ENCODE measurements at places on chromosomes 3 and 15.

DNA sequence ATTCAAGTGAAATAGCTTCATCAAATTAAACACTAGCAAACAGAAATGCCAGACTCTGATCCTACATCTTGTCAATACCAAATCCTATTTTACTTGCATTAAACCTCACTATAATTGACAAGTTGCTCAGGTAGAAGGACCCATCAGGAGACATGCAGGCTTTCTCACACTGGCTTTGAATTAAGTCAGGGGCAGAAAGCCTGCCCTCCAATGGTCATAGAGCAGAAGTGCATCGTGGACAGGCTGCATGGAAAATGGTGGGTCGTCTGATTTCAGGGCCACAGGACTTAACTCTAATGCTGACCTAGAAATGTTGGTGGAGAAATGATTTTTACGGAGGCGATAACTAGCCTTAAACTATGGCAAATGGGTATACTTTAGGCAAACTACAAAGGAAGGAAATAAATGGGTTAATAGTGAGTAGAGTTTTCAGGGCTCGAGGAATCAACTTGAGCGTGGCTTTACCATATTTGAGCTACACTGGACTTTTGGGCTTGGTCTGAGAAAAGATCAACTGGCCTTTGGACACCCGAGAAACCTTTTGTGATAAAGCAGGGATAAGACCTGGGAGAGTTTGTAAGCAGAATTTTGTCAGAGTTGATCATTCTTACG is 283.9 kb downstream of the GRM7 start:
- no peak for DNase-seq

- no peak for DNase-seq
Observed at GRCh38 chr3:114880078-114880477, 267.0 kb downstream of the ZBTB20 start.

DNA sequence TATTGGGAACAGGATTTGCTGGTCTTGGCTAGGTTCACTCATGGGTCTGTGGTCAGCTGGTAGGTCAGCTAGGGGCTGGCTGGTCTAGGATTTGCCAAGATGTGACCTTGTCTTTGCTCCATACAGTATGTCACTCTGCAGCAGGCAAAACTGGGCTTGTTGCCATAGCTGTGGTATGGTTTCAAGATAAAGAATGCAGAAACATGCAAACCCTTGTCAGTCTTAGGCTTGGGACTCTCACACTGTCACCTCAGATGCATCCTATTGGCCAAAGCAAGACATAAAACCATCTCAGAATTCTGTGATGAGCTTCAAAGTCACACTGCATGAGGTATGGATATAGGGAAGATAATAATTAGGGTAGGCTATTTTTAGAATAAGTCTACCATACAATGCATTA is 66.6 kb upstream of the TBC1D5 start:
- DNase-seq = no peak

GRCh38 chr15:70974004-70974832 is 81.6 kb downstream of the LRRC49 start:
- DNase-seq = no peak

GRCh38 chr3:127256733-127257271 is 31.0 kb downstream of the PRR20G start:
- DNase-seq = no peak

DNA sequence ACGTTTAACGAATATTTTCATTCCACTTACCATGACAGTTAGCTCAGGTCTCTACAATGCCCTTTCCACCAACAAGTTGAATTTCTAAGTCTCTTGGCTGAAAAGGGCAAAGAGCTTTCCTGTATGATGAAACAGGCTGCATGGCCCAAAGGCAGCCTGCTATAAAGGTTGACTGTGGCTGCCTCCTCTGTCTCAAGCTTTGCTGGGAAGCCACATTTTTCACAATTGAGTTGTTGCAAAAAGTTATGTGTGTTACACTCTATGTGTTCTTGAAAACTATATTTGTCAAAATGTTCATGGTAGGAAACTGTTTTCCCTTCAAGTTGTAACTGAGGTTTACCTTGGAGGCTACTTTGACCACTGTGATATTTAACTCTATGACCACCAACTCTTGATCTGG is 49.5 kb downstream of the DZIP1L start:
- DNase-seq = no peak

DNA sequence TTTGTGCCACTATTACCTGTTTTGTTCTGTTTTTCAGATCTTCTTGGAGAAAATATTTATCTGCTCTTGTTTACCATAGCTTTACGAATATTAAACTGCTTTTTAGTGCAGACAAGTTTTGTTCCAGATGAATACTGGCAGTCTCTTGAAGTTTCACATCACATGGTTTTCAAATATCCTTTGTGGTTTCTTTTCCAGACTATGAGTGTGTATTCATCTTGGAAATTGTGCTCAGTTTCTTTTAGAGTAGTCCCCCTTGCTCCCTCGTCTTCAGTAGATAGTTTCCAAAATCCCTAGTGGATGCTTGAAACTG is 1.2 kb downstream of the PIGB start:
- DNase-seq = no peak

DNA sequence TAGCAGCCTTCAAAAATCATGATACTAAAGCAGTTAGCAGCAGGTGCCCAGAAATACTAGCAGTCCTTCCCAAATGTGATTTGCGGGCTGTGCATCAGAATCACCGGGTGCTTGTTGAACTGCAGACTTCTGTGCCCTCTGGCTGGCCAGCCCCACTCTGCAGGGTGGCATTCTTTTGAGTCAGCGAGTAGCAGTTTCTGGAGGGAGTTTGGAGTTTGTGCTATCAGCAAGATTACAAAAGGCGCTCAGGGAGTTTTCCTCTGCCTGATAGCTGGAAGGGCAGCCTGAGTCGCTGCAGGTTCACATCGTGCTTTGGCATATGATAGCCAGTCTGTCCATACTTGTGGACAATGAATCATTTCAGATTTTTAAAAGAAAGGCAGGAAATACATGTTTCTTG is 57.6 kb downstream of the CLDN11 start:
- DNase-seq = no peak

DNA sequence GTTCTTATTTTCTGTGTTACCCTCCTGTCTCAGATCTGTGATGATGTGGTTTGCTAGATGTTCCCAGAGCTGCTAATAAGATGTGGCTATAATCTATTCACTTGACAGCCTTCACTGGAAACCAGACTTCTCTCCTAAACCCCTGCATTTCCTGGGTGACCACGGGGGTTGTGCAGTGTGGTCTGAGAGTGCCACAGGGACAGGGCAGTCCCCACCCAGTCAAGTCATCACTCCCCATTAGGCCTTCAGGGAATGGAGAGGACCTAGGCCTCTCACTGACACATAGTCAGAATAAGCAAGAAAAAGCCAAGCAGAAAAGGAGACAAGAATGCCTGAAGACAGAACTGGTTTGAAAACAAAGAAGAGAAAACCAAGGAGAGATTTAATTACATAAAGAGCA is 58.3 kb downstream of the GJD2 start:
- no peak for DNase-seq

- no peak for DNase-seq
Observed at GRCh38 chr15:44265757-44266156, 22.8 kb upstream of the GOLM2 start.

- no peak for DNase-seq
Observed at GRCh38 chr3:11386465-11387113, 114.4 kb downstream of the ATG7 start.

GRCh38 chr3:116322750-116323375 is 122.4 kb downstream of the LSAMP start:
- no peak for DNase-seq

- no peak for DNase-seq
Observed at GRCh38 chr15:29449136-29449535, 179.5 kb upstream of the NSMCE3 start.

GRCh38 chr3:17027318-17027717 is 142.6 kb downstream of the PLCL2 start:
- DNase-seq = no peak

- DNase-seq = no peak
Observed at GRCh38 chr3:123349566-123350435, 99.1 kb downstream of the ADCY5 start.

GRCh38 chr15:34815836-34816235 is 20.5 kb upstream of the ACTC1 start:
- DNase-seq = no peak

GRCh38 chr3:420584-420983 is 224.0 kb downstream of the CHL1 start:
- no peak for DNase-seq

- DNase-seq = no peak
Observed at GRCh38 chr3:76310089-76310488, 524.7 kb upstream of the ZNF717 start.

GRCh38 chr3:61221759-61222362 is 29.4 kb downstream of the FHIT start:
- DNase-seq = no peak

GRCh38 chr15:91803260-91803659 is 50.2 kb upstream of the SLCO3A1 start:
- DNase-seq = no peak

DNA sequence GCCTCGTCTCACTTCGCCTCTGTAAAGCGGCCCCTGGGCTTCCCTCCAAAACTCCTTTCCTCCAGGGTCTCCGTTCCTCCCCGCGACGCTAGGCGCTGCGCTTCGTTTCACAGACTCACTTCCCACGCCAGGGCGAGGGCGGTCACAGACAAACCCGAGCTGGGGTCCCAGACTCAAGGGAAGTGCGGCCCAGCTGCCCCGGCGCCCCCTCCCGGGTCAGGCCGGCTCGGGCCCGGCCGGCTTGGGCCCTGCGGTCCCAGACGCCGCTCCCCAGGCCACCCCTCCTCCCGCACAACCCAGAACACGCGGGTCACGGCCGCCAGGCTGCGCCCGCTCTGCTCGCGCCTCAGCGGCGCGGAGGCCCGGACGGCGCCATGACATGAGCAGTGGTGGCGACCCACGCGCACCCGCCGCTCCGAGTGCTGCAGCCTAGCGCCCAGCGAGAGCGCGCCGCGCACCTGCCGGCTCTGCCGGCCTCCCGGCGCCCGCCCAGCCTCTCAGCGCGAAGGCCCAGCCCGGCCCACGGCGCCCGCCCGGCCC is 547 bp downstream of the NUP210 start:
- peak; percentile 51 for DNase-seq

DNA sequence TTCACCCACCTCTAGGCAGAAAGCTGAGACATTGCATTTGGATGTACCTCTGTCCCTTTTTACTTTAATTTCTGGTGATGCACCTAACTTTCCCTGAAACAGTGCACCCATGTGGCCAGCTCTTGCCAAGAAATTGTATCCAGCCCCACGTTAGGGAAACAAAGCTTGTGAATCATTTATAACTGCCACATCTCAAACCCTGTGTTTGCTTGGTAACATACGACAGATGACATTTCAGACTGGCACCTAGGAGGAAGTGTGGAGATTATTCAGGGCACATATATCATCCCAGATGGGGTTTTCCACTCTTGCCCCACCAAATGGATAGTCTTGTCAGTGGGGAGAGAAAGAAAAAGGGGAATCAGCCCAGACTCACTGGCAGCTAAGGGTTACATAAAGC is 2.1 kb downstream of the CYB561D2 start:
- no peak for DNase-seq

GRCh38 chr15:25886498-25887140 is 23.5 kb upstream of the ATP10A start:
- DNase-seq = no peak

GRCh38 chr15:60889006-60889405 is 340.1 kb downstream of the RORA start:
- DNase-seq = no peak

DNA sequence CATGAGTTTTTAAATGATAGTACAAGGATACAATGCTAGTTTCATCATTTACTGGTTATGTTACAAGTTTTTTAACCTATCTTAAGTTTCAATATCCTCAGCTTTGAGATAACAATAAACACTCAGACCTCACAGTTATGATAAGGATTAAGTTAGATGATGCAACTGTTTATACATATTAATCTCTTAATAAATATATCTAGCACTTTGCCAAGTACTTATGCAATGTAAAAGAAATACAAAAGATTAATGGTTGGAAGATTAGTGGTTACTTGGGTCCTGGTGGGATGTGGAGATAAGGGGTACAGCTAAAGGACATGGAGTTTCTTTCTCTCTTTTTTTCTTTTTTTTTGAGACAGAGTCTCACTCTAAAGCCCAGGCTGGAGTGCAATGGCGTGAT is 12.0 kb downstream of the SPPL2A start:
- no peak for DNase-seq

GRCh38 chr3:132504375-132504933 is 87.2 kb downstream of the DNAJC13 start:
- DNase-seq = no peak

GRCh38 chr15:47415539-47415971 is 301.8 kb upstream of the SEMA6D start:
- no peak for DNase-seq

- no peak for DNase-seq
Observed at GRCh38 chr15:85579957-85580694, 199.7 kb downstream of the AKAP13 start.

DNA sequence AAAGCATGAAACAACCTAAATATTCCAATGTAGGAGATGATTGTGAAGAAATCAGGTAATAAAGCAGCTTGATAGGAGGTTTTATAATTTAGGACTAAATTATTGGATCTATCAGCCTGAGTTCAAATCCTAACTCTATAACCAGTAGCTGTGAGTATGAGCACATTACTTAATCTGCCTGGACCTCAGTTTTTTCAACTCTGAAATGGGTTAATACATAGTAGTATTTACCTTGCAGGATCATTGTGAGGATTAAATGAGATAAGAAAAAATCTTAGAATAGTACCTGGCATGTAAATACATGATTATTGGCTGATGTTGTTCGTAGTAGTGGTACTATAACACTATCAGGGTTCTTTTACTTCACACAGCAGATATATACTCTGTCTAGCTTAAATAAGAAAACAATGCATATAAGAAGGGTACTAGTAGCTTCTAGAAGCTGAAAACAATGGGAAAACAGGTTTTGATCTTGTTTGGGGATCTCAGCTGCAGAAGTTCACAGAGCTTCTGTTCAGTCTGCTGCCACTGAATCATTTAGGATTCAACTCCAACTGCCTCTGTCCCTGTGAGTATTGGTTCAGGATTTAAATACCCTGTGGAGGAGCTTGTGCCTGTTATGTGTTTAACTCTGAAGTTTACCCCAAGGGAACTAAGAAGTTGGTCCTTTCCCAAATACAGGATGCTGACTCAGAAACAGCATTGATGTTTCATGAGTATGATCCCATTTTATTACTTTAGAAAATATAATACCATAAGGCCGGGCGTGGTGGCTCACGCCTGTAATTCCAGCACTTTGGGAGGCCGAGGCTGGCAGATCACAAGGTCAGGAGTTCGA is 34.2 kb downstream of the KAT2B start:
- no peak for DNase-seq

DNA sequence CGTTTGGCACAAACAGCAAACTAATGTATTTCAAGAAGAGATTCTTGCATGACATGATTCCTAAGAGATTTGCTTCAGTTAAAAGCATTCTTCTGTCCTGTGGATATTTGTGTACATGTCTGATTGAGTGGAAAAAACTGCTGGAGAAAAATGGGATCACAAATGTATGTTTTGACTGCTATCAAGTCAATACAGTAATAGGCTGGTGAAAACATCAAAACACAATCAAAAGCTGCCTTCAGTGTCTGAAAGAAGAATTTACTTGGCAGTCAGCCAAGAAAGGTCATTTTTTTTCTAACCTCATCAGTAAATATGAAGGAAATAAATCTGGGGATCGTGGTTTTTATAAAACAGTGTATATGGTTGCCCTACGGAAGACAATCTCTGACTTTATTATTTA is 1214.8 kb downstream of the NSUN3 start:
- no peak for DNase-seq

Measured in stimulated activated CD8-positive, alpha-beta memory T cell treated with anti-CD3 and anti-CD28 coated beads, Interleukin-12 subunit alpha, Interleukin-12 subunit beta, amount 100 ng/mL, for 4 hours (primary cell).